Activated T-cell treated with anti-CD3 and anti-CD28 coated beads, Interleukin-2, amount 50 U/mL, for 4 hours (primary cell): ENCODE measurements at places on chromosomes 1 and 21. TPM values are rescaled to one million over a fixed set of nuclear protein-coding genes. Genes with fewer than 3 reads are reported as not detected.

Gene TNFRSF4
- 495 TPM for total RNA-seq

Gene TFF3
- 0.96 TPM for total RNA-seq

Gene PLA2G2C
- not detected for total RNA-seq

Gene SELENBP1
- 0.82 TPM for total RNA-seq

Gene EFNA1
- 0.32 TPM for total RNA-seq

Gene NTRK1
- total RNA-seq, result 0.55 TPM

Gene OR2AK2
- not detected for total RNA-seq

Gene RNU1-2
- 1,622 TPM for total RNA-seq
